ENCODE measurements at places on chromosomes 5 and 9.
A peak's percentile ranks its signal among the peaks of the same experiment; 100 is the strongest.

GRCh38 chr5:103598997-103599566 is 36.5 kb upstream of the NUDT12 start:
- no peaks in the 10 kb centered on the region for H3K27me3 ChIP-seq
- no peak for DNase-seq
- H3K4me3 ChIP-seq, result no peak overlapping the region
- H3K4me1 ChIP-seq, result no peaks in the 10 kb centered on the region
- H3K27ac ChIP-seq, result no peak overlapping the region

GRCh38 chr5:112529525-112529924 is 110.4 kb upstream of the EPB41L4A start:
- no peaks in the 10 kb centered on the region for H3K36me3 ChIP-seq
- H3K27me3 ChIP-seq, result peaks cover 4% of the 10 kb centered on the region
- no peak for DNase-seq
- no peak overlapping the region for H3K4me3 ChIP-seq
- H3K27ac ChIP-seq, result no peak overlapping the region
- H3K4me1 ChIP-seq, result peaks cover 6% of the 10 kb centered on the region

GRCh38 chr5:59368951-59369350 is 524.6 kb downstream of the PDE4D start:
- no peak overlapping the region for H3K4me3 ChIP-seq
- peaks cover 4% of the 10 kb centered on the region for H3K4me1 ChIP-seq
- H3K36me3 ChIP-seq, result peaks cover 7% of the 10 kb centered on the region
- no peak for DNase-seq
- peaks cover 10% of the 10 kb centered on the region for H3K27me3 ChIP-seq
- H3K27ac ChIP-seq, result no peak overlapping the region

DNA sequence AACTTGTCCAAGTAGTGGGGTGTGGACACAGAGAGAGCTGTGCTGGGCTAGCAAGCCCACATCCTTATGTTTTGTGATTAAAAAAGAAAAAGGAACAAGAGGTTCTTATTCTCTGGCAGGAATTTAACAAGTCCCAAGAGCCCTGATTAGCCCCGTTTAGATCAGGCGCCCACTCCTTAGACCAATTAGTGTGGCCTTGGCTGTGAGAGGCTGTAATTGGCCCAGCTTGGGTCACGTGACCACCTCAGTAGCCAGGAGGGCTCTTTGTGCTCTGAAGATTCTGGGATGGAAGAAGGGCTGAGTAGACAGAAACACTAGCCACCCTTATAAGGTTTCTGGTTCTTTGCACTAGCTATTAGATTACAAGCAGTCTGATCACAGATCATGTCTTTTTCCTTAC is 31.1 kb downstream of the GCNT4 start:
- no peaks in the 10 kb centered on the region for H3K27me3 ChIP-seq
- peaks cover 45% of the 10 kb centered on the region for H3K4me1 ChIP-seq
- no peak for DNase-seq
- H3K27ac ChIP-seq, result no peak overlapping the region
- H3K4me3 ChIP-seq, result no peak overlapping the region

GRCh38 chr5:127216143-127216542 is 74.5 kb upstream of the MEGF10 start:
- H3K27me3 ChIP-seq, result no peaks in the 10 kb centered on the region
- DNase-seq, result no peak
- no peaks in the 10 kb centered on the region for H3K4me1 ChIP-seq
- H3K27ac ChIP-seq, result no peak overlapping the region

GRCh38 chr5:82793808-82794419 is 283.3 kb downstream of the TMEM167A start:
- no peaks in the 10 kb centered on the region for H3K27me3 ChIP-seq
- peak; percentile 26 for DNase-seq
- H3K4me3 ChIP-seq, result no peak overlapping the region
- H3K36me3 ChIP-seq, result no peaks in the 10 kb centered on the region
- H3K4me1 ChIP-seq, result no peaks in the 10 kb centered on the region
